Lung (tissue), 17 donors: ENCODE measurements at places on chromosomes 11 and 22. TPM values are rescaled to one million over a fixed set of nuclear protein-coding genes. Genes with fewer than 3 reads are reported as not detected.

OR8I2 gene
- not detected for polyA plus RNA-seq

ARHGAP8 gene
- 6.8 TPM for polyA plus RNA-seq

STK33 gene
- polyA plus RNA-seq = 9.5 TPM

ZFTA gene
- polyA plus RNA-seq = 4.6 TPM

OR51E2 gene
- not detected for polyA plus RNA-seq

FAM227A gene
- 2.1 TPM for polyA plus RNA-seq

ZBTB16 gene
- polyA plus RNA-seq = 39.8 TPM

MRGPRX4 gene
- polyA plus RNA-seq = not detected

TMEM179B gene
- polyA plus RNA-seq = 87.6 TPM

CARD18 gene
- not detected for polyA plus RNA-seq

UCP3 gene
- 1.9 TPM for polyA plus RNA-seq

PLET1 gene
- not detected for polyA plus RNA-seq

AMOTL1 gene
- 7.4 TPM for polyA plus RNA-seq

DNA sequence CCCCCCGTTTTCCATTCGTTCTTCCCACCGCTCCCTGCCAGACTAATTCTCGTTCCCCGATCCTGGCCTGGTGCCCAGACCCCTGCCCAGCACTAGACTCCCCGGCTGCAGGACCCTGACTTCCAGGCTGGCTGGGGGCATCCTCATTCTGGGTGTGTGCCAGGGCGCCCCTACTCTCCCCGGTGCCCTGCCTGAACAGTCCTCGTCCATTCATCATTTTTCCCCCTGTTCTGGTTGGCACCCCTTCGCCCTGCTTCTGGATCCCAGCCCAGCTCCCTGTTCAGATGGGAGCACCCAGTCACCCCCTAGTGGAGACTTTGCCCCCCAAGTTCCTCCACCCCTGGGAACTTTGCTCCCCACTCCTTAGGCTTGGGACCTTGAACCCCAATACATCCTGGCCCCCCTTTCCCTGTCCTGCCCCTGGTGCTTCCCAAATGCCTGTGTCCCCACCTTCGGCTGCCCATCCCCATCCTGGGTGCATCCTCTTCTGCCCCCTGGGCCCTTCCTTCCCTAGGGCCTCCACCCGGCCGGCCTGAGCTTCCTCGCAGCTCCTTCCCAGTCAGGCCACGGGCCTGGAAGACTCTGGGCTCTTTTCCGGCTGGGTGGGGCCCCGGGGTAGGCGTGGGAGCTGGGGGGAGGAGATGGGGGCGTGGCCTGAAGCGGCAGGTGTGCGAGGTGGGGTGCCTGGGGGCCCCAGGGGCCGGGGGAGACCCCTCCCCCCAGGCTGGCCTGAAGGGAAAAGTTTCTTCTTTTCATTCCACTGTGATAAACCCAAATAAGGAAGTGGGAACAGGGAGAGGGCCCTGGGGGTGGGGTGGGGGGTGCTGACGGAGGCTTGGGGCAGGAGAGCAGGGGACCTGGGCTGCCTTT is 908 bp downstream of the PLCB3 start:
- peak; percentile 40 for DNase-seq

DNA sequence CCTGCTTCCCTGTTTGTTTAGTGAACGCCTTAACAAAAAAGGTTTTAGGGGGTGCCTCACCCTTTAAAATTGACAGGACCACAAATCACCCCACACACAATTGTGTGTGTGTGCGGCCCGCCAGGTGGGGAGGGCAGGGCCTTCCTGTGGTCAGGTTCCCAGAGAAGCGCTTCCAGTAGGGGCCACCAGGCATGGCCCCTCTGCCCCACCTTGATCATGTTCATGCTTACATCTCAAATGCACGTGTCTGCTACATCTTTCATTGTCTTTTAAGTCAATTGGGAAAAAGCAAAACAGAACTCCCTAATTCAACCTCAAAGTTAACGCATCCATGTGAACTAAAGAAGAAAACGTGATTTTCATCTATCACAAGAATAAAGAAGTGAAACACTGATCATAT is 1335.3 kb downstream of the TBC1D22A start:
- DNase-seq = no peak

GRCh38 chr11:21110415-21110814 is 441.0 kb downstream of the NELL1 start:
- DNase-seq = no peak

- no peak for DNase-seq
These were observed 97.8 kb downstream of the OSBP2 start for GRCh38 chr22:30792456-30792855.

GRCh38 chr11:128624269-128625175 is 37.2 kb upstream of the ETS1 start:
- DNase-seq = no peak

GRCh38 chr11:70547386-70547785 is 149.1 kb downstream of the CTTN start:
- DNase-seq = no peak

- DNase-seq = no peak
These were observed 14.3 kb upstream of the HPX start for GRCh38 chr11:6455070-6455469.

DNA sequence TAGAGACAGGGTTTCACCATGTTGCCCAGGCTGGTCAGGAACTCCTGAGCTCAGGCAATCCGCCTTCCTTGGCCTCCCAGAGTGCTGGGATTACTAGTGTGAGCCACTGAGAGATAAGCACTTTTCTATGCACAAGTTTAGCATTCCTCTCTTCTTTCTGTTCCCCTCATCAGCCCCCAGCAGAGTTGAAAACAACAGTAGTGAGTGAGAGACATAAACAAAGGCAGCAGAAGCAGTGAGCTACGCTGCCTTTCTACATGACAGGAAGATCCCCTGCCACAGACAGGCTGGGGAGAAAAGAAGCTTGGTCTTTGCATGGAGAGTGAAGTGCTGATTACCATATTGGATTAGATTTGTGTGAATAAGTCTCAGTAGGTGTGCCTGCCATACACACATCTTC is 392.0 kb upstream of the KIRREL3 start:
- no peak for DNase-seq

GRCh38 chr11:78666675-78667160 is 92.1 kb upstream of the NARS2 start:
- no peak for DNase-seq

- no peak for DNase-seq
These were observed 76.2 kb downstream of the SLC1A2 start for GRCh38 chr11:35343033-35343598.

DNA sequence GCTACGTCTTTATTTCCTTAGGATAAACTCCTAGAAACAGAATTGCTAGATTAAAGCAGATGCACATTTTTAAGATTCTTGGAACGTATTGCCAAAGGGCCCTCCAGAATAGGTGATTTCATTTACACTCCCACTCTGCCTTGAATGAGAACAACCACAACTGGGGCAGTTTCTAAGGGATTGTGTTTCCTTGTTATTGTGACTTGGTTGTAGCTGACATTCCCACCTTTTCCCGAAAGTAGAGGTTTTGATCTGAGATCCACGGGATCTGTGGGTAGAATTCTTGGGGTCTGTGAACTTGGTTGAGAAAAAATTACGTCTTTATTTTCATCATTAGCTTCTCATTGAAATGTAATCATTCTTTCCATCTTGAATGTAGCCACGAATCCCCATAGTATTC is 21.5 kb downstream of the LRRC32 start:
- no peak for DNase-seq

GRCh38 chr11:109747839-109748238 is 325.8 kb downstream of the C11orf87 start:
- no peak for DNase-seq

DNA sequence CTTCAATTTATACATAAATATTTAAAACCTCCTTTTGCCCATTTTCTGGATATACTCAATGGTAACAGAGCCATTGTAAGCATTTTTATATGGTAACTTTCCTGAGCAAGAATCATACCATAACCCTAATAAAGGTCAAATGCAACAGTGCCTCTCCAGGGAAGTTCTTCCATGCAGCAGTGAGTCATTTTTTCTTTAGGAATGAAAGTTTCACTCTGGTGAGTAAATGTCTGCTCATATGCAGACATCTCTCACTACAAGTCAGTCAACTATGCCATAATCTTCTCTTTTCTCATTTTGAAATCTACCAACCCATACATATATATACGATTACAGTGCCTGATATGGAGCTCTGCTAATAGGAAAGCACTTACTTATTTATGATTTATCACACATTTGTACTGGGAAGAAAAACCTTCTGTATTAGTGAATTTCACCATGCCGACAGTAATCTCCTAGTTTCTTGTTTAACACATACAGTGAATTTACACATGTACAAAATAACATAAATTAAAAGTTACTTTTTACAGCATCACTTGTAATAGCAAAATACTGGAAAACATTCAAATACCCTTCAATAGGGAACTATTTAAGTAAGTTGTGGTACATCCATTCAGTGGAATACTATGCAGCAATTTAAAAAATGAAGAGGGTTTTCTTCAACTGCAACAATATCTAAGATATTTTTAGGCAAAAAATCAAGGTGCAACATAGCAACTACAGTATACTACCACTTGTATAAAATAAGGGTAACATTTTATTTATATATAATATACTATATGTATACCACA is 16.0 kb downstream of the STK33 start:
- no peak for DNase-seq

- no peak for DNase-seq
These were observed 789 bp upstream of the POLA2 start for GRCh38 chr11:65260756-65261590.

DNA sequence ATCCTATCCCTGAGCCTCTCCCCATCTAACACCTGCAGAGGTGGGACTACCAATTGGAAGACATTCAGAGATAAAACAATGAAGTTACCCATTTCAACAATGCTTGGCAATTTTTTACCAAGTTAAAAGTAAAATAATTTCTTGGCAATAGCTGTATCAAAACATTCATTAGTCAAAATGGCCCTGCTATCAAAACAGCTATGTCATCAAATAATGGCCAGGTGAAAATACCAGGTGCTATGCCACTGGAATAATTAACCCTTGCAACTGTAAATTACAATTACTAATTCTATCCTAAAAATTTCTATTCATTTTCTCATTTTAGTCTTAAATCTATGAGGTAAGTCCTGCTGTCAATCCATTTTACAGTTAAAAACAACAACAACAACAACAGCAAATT is 43.3 kb downstream of the NOX4 start:
- no peak for DNase-seq

- DNase-seq = no peak
These were observed 8.7 kb downstream of the CCDC83 start for GRCh38 chr11:85863855-85864254.

DNA sequence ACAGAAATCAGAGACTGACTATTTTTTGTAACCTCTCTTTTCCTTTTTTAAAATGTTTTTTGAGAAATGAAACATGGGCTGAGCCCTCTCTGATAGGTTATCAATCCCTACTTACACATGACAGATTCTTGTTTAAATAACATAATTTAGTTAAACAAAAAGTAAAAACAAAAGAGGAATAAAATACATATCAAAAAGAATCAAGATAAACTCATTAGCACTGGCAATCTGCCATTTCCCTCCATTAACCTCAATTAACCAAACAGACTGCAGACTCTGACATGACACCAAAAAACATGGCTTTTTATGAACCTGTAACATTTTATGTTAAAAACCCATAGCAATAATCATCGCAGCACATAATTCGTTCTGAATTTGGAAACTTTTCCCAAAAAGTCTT is 284.4 kb upstream of the MTNR1B start:
- no peak for DNase-seq

DNA sequence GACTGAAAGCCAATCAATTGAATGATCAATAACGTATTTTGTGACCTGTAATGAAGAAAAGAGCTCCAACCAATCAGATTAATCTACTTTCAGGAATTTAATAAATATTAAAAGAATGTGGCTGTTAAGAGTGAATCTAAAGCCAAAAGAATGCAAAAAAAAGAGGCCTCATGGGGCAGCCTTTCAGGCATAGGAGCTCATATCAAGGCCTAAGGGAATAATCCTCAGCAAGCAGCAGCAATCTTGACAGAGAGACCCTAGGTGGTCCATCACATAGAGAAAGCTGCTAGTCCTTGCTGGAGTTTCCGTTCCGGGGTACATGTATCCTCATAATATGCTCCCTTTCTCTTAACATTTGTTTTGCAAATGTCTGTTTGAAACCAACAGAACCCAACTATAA is 313.1 kb upstream of the PITPNB start:
- no peak for DNase-seq

GRCh38 chr11:119210050-119210449 is 3.9 kb downstream of the CBL start:
- DNase-seq = no peak

DNA sequence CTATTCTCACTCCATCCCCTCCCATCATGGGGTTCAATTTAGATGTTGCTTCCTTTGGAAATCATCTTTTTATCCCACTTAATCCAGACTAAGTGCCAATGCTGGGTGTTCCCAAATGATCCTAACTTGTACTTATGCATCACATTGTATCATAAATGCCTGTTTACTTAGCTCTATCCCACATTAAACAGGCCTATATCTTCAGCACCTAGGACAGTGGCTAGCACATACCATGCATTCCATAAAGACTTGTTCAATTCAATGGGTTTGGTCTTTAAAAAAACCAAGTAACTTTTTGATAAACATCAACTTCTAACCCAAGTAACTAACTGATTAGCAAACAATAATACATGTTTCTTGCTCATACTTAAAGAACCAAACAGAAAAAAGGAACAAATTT is 40.6 kb downstream of the RSF1 start:
- DNase-seq = no peak

GRCh38 chr11:61862714-61863547 is 28.4 kb downstream of the FADS3 start:
- no peak for DNase-seq

DNA sequence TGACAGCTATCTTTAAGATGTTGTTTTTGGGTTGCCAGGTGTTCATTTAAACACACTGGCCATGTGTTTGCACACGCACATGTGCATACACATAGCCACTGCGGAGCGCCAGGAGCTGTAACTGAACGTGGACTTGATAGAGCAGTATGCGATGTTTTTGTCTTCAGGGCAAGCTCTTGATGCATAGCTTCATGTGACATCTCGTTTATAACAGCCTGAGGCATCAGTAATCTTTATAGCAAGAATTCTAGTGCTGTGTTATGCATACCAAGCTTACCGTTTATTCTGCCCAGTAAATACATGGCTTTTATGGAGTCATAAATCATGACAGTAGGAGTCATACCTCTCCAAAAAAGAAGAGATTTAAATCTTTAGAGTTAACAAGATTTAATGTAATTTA is 87.0 kb downstream of the ATXN10 start:
- DNase-seq = no peak

GRCh38 chr11:68383976-68384501 is 71.6 kb downstream of the LRP5 start:
- peak; percentile 49 for DNase-seq

GRCh38 chr11:71489311-71490043 is 36.5 kb downstream of the NADSYN1 start:
- DNase-seq = no peak
